Stimulated activated CD8-positive, alpha-beta memory T cell treated with anti-CD3 and anti-CD28 coated beads, Interleukin-4, amount 100 ng/mL, for 24 hours (primary cell): ENCODE measurements at places on chromosomes 12 and 14.

DNA sequence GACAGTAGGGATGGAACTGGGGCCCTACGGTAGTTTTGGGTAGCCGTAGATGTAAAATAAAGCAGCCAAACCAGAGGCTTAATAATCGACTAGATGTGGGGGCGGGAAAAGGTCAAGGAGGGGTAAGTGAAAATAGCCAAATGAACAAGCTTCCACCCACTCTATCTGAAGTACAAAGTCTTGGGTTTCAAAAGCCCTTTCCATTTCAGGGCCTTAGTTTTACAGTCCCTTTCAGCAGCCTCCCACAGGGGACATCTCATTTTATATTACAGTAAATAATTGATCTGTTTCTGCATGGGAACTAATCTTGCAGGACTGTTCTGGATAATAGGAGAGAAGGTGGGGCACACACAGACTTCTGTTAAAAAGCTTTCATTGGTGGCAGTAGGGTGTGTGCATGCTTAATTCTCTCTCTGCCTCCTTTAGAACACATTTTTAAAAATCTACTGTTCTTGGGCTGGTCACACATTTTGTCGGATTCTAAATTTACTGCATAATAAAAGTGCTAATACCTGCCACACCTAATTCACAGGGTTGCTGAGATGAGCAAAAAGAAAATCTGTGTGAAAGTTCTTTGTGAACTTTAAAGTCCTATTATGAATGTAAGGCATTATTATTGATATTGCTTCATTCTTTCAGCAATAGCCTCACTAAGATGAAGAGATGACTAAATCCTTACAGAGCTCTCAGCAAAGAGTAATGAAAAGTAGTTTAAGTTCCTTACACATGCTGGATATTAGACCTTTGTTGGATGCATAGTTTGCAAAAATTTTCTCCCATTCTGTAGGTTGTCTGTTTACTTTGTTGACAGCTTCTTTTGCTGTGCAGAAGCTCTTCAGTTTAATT, 104.6 kb downstream of the ITPR2 start:
- no peak for DNase-seq

DNA sequence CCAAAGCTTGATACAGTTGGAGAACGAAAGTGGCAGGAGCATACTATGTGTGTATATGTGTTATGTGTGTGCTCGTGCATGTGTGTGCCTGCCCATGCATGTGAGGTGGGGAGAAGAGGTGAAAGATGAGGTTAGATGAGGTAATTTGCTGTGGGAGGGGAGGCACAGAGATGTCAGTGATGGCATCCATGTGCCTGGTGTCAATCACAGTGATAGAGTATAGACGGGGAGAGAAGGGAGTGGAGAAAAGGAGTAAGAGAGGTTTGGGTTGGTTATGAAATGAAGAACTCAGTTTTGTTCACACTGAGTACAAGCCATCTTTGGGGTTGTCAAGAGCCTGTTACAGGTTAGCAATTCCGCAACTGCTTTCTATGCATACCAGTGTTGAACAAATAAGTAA, 14.6 kb upstream of the NYNRIN start:
- no peak for DNase-seq

- no peak for DNase-seq
Observed at GRCh38 chr14:105099778-105100177, 34.5 kb upstream of the GPR132 start.

- DNase-seq = no peak
Observed at GRCh38 chr14:58747181-58747580, 109.4 kb downstream of the DACT1 start.

- no peak for DNase-seq
Observed at GRCh38 chr14:34251662-34252061, 210.4 kb downstream of the SPTSSA start.

- DNase-seq = no peak
Observed at GRCh38 chr12:53623548-53624385, 2.4 kb downstream of the ATF7 start.

DNA sequence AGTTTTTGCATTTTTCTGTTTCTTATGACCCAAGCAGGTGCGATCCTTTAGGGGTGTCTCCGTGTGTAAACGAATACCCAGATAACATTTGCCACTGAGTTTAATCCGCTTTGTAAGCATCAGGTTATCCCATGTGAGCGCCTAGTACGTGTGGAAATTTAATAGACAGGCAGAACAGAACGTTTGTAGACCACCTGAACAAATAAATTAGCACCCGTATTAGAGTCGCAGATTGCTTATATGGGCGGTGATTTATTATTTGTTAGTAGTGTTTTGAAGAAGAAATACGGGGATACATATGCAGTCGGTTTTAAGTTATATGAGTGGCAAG, 325 bp downstream of the C12orf60 start:
- DNase-seq = no peak

- DNase-seq = no peak
Observed at GRCh38 chr14:71117839-71118743, 210.8 kb downstream of the PCNX1 start.

DNA sequence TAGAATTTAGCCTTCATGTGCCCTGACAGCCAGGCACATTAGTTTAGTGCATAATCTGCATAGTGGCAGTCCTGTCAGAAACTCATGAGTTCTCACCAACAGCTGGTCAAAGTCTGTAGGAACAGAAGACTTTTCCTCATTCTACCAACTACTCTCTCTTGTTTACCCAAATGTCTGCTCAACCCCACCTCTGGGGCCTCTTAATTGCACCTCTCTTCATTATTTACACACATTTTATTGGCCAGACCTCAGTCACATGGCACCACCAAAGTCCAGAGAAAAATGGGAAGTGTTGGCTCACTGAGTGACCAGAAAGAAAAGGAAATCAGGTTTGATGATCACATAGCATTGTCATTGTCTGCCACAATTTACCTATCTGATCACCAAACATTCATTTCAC, 114.6 kb upstream of the PLXNC1 start:
- no peak for DNase-seq

- DNase-seq = no peak
Observed at GRCh38 chr12:26346736-26347135, 151.4 kb downstream of the SSPN start.

GRCh38 chr12:13375583-13376345, 179.2 kb downstream of the EMP1 start:
- DNase-seq = no peak

- no peak for DNase-seq
Observed at GRCh38 chr14:79421811-79422210, 789.5 kb downstream of the DIO2 start.

DNA sequence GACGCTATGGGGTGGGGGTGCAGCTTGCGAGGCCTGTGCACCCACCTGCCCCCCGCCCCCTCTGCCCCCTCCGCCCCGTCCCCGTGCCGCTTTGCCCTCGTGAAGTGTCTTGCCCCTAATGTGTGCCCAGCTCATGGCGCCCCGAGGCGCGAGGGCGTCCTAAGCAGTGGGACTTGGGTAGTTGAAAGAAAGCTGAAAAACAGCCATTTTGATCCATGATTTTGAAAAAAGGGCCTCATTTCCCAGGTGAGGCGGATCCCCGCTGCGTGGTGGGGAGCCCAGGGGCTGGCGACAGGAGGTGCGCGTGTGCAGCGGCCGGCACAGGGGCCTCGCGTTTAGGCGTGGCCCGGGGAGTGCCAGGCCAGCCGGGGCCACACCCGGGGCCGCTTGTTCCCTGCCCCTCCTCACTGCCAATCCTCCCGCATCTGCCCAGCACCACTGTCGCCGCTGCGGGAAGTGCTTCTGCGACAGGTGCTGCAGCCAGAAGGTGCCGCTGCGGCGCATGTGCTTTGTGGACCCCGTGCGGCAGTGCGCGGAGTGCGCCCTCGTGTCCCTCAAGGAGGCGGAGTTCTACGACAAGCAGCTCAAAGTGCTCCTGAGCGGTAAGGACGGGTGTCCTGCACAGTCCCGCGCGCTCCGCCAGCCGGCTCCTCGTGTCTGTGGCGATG, 11.8 kb downstream of the ZFYVE21 start:
- no peak for DNase-seq

- no peak for DNase-seq
Observed at GRCh38 chr12:57936513-57936883, 4.9 kb upstream of the ATP23 start.

GRCh38 chr14:69289811-69290520, 30.0 kb downstream of the GALNT16 start:
- no peak for DNase-seq

DNA sequence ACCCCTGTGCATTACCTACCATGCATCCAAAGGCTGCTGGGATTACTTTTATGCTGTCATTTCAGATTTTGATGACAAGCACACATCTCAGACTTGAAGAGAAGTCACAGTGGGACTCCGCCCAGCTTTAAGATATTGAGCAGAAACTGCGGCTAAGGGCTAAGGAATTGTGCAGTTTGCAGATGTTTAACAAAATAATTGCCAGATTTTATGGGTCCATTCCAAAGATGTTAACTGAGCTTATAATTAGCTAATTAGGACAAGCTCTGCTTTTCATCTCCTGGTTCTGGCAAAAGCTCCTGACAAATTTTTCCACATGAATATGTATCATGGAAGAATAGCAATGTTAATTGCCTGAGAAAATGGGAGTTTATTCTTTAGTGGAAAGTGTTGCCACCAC, 344.4 kb upstream of the ATXN7L3B start:
- no peak for DNase-seq

GRCh38 chr14:68922886-68923285, 56.2 kb downstream of the ACTN1 start:
- no peak for DNase-seq

DNA sequence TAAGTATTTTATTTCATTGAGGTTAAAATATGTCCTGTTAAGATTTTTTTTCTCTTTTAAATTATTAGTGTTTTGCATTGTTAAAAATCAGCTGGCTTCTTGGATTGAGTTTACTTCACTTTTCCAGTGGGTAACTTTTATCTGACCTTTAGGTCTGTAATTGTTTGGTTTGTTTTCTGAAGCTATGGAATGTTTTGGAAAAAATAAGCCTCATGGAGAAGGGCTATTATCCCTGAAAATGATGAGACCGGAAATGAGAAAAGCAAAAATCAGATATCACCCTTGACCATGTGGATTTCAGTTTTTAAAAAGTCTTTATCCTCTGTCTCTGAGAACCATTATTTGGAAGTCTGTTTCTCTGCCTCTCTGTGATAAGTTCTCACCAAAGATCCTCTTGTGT, 180.9 kb downstream of the RAD51B start:
- DNase-seq = no peak

DNA sequence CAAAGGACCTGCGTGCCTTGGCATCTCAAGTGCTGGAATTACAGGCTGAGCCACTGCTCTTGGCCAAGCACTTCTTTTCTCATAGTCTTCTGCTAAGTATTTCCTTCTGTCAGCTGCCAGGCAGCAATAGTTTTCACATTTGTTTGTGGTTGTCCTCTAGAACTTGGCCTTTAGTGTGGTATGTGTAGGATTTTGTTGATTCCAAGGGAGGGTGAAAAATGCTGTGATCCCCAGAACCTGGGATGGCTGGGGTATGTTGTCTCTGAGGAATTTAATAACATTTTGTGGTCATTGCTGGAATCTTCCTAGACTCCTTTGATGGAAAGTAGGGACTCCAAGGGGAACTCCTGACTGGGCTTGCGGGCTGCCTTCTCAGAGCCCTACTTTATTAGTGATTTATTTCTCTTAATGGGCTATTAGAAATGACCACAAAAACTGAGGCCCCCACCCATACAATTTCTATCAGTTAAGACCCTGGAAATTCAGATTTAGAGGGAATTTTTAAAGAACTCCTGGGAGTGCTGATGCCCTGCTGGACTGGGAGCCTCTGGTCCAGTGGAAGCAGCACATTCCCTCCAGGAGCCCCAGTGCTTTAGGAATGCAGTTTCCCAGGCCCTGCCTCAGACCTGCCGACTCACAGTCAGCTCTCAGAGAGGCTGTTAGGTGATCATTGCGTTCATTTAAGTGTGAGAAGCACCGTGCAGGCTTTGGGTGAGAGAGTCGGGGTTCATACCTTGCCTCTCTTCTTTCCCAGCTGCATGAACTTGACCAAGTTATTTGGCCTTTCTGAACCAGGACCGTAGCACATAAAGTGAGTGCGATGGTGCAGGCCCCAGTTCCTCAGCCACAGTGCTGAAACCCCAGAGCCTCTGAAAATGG, 22.7 kb downstream of the TRAF3 start:
- no peak for DNase-seq

- no peak for DNase-seq
Observed at GRCh38 chr12:70744178-70744577, 106.9 kb upstream of the PTPRB start.

- DNase-seq = no peak
Observed at GRCh38 chr12:31906557-31907301, 52.5 kb upstream of the RESF1 start.

GRCh38 chr14:105817971-105818711, 291.8 kb downstream of the TMEM121 start:
- DNase-seq = no peak

DNA sequence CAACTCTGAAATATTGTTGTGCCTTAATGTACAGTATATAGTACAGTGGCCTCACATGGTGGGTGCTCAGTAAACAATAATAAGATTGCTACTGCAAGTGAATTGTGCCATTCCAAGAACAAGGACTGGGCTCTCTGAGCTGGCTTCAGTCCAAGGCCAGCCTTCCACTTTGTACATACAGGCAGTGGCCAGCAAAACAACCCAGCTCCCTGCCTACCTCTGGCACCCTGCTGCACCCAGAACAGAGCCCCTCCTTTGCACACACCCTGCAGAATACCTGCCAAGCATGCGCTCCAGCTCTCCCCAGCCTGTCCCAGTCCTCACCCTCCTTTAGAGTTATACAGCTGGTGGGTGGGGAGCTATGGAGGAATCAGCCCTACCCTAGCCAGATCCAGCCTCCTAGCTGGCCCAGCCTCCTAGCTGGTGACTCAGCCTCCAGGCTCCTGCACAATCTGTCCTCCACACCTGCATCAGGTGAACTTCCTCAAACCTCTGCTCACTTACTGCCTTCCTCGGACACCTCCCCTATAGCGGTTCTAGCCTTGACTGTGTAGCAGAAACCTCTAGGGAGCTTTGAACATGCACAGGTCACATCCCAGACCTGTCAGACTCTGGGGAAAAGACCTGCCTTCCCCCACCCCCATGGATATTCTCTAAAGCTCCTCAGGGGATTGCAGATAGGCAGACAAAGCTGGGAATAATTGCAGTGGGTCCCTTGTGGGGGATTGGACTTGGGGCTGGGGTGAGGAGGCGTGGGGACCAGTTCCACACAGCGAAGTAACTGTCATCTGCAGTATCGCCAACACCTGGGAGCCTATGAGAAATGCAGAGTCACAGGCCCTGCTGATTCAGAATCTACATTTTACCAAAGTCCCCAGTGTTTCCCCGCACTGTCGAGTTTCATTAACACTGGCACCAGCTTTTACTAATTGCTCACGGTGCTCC, 17.9 kb downstream of the ZDHHC22 start:
- no peak for DNase-seq

DNA sequence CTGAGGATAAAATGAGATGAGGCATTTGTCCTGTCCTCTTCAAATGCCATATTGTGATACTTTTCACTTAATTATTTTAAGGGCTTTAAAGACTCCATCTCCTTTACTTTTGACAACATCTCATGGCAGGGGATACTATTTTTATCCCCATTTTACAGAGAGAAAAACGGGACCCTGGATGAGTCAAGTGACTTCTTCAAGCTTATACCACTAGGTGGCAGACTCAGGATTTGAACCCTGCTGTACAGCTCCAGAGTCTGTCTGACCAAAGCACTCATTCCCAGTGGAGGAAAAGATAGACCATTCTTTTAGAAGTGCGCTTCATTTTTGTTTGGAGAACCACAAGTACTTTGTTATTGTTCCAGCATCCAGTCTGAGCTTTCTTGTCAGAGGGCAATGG, 1.7 kb upstream of the SMOC1 start:
- DNase-seq = no peak

- DNase-seq = no peak
Observed at GRCh38 chr12:2540535-2540941, 254.2 kb upstream of the FKBP4 start.

GRCh38 chr14:50910495-50911420, 33.5 kb downstream of the PYGL start:
- no peak for DNase-seq

GRCh38 chr12:19988948-19989347, 379.4 kb upstream of the PDE3A start:
- DNase-seq = no peak
